Left renal cortex interstitium (tissue), 4 donors: ENCODE measurements at places on chromosomes 7 and 10. TPM values are rescaled to one million over a fixed set of nuclear protein-coding genes. Genes with fewer than 3 reads are reported as not detected.

DNA sequence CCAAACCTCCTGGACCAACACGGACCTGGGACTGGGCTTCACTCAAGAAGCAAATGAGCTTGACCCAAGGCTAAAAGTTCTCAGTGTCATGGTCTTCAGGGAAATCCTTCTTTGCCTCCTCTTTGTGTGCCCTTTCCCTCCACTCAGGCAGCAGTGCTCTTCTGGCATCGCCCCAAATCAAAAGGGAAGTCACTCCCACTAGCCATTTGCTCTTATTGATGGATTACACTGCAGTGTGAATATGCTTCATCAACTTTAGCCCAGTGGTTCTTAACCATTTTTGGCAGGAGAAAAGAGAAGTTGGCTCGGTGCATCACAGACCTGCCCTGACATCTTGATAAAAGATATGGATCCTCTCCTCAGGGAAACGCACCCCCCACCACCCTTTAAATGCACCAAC is 19.2 kb upstream of the IKZF1 start:
- no peak for DNase-seq

GRCh38 chr10:116752969-116753665 is 10.8 kb upstream of the HSPA12A start:
- no peak for DNase-seq

DNA sequence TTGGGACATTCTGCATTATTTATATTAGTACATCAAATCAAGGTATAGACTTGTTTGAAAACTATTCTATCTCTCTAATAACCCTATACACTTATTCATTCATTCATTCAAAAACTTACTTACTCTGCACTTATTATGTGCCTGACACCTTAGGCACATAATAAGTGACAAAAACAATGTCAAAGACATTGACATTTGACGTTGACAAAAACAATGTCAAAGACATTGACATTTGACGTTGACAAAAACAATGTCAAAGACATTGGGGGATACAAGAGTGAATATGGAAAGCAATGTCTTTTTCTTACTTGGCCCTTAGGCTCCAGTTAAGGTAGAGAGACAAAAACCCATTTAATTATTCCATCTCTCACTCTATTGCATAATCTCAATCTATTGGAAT is 116.0 kb downstream of the CNTNAP2 start:
- DNase-seq = no peak

DNA sequence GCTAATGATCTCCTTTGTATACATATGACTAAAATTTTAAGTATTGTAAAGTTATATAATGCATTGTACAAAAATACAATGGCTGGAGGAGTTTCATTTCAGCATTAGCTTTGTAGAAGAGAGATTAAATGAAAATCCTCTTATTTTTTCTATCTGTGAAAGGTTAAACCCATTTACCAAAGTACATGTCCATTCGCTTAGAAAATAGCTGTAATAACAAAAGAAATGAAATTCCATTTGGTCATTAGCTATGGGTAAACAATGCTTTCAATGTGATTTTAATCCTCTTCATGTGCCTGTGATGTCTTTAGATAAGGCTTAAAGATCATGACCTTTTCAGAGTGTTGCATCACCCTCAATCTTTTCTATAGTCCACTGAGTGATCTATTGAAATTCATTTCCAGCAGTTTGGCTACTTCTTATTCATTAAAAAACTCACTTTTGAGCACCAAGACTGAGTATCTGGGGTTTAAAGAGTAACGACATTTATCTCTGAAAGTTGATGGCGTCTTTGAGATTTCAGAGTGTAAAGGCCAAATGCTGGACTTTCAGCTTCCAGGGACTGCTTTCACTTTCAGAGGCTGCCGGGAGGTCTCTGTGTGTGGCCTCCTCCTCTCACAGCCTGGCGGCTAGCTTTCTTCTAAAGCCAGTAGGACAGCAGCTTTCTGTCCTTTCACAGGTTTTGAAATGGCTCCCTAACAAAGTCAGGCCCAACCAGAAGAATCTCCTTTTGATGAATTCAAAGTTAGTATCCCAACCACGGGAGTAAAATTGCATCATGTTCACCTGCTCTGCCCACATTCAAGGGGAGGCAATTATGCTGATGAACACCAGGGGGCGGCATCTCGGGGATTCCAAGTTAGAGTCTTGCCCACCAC is 701.4 kb upstream of the COBL start:
- no peak for DNase-seq

DNA sequence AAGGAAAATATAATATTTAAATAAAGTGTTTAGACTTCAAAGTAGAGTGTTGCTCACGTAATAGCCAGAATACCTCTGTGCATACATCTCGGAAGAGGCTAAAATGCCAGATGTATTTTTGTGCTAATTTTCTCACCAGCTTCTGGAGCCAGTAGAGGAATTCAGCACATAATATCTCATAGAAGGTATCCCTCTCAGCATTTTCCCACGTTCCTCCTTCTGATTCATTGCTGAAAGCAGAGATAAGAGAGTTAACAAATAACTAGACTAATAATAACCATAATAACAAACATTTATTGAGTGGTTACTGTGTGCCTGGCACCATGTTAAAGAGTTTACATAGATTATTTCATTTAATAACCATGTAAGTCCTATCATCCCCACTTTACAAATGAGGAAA is 123.6 kb downstream of the VTI1A start:
- DNase-seq = no peak

GRCh38 chr7:100516135-100516812 is 22.7 kb upstream of the AGFG2 start:
- no peak for DNase-seq

- DNase-seq = no peak
Measured at GRCh38 chr7:123966936-123967335, 41.9 kb downstream of the SPAM1 start.

GRCh38 chr7:84614821-84615501 is 420.4 kb upstream of the SEMA3A start:
- DNase-seq = no peak

Gene SVOPL
- 2.5 TPM for polyA plus RNA-seq
